ENCODE measurements at places on chromosomes 11 and 22.

DNA sequence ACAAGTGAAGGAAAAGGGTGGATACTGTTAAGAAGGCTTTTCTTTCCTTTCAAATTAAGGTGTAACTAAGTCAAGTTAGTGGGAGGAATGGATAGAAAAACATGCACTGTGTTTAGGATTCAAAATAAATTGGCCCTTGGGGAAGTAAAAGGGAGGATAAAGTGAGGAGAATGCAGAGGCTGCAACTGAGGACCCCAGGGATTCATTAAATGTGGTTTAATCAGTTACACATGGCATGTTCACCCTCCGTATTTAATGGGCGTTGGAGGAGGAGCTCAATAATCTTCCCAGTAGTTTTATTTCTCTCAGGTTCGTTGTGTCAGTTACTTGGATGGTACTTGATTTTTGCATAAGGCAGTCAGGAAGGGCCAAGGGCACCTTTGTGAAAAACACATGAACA lies 966.3 kb downstream of the JRKL start:
- DNase-seq: no peak

- DNase-seq: peak; percentile 65
Measured at GRCh38 chr11:75453916-75454655, 21.1 kb upstream of the KLHL35 start.

- no peak for DNase-seq
Measured at GRCh38 chr11:46386005-46386578, 4.6 kb downstream of the MDK start.

DNA sequence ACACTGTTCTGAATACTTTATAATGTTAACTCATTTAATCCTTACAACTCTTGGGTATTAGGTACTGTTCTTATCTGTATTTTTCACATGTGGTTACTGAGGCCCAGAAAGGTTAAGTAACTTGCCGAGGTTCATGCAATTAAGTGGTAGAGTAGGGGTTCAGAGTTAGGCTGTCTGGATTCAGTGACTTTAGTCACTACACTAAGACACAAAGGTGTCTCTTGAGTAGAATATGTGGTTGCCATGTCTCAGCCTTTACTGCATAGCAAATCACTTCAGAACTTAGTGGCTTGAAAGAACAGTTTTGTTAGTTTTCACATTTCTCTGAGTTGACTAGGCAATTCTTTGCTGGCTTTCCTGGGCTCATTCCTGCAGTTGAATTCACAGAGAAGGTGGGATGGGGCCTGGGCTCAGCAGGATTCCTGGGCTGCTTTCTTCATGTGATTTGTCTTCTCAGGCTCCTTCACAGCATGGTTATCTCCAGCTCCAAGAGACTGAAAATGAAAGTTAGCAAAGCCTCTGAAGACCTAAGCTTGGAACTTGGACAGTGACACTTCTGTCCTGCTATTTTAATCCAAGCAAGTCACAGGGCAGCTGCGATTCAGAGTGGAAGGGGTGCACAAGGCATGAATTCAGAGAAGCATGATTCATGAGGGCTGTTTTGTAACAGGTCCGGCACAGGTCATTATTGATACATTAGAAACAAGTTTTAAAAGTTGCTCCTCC lies 68.3 kb downstream of the SPECC1L start:
- peak; percentile 6 for DNase-seq

DNA sequence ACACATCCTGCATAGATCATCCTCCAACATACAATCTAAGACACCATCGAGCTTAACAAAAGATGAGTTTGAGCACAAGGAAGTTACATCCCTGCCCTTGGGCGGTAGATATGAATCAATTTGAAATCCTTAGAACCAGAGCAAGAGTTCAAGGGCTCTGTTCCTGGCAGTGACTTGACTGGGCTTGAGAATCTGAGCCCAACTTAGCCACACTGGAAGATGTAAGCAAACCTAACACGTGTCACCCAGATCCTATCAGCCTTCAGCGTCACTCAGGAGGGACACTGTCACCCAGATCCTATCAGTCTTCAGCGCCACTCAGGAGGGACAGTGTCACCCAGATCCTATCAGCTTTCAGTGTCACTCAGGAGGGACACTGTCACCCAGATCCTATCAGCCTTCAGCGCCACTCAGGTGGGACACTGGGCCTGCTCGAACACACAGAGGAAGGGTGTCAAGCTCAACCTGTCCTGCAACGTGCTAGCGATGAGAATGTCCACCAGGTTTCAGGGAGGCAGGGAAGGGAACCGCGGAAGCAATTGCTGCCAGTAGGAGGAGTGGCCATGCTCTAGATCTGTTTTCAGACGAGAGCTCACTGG lies 32.8 kb upstream of the CTSD start:
- DNase-seq: no peak

GRCh38 chr11:82539669-82540068 lies 194.0 kb downstream of the FAM181B start:
- no peak for DNase-seq

DNA sequence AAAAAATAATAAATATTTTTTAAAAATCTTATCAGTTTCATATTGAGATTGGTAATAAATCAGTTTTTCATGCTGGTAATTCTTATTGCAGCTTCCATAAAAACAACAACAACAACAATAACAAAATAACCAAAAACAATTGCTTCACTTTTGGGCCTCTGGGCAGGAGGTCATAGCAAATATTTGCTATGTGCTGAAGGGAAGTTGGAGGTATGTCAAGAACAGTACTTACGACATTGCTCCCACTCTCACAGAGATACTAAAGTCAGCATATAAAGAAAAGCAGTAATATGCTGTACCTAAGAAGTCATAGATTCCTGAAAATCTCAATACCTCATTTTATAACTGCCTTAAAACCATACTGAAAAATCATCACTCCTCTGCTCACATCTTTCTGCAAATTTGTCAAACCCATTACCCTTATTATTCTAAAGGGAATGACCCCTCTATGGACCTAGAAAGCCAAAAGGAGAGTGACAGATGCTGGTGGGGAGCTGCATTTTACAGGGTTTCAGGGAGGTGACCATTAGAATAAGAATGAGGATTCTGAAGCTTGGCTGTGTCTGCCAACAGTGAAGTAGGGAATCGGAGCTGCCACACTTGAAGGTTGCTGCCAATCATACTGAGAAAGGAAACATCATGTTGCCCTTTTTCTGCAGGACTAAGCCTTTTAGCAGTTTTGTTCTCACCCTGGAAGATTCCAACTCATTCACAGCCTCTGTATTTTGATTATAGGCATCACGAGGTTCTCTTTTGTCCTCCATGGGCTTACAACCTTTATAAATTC lies 742.9 kb downstream of the LRRC4C start:
- DNase-seq: no peak

DNA sequence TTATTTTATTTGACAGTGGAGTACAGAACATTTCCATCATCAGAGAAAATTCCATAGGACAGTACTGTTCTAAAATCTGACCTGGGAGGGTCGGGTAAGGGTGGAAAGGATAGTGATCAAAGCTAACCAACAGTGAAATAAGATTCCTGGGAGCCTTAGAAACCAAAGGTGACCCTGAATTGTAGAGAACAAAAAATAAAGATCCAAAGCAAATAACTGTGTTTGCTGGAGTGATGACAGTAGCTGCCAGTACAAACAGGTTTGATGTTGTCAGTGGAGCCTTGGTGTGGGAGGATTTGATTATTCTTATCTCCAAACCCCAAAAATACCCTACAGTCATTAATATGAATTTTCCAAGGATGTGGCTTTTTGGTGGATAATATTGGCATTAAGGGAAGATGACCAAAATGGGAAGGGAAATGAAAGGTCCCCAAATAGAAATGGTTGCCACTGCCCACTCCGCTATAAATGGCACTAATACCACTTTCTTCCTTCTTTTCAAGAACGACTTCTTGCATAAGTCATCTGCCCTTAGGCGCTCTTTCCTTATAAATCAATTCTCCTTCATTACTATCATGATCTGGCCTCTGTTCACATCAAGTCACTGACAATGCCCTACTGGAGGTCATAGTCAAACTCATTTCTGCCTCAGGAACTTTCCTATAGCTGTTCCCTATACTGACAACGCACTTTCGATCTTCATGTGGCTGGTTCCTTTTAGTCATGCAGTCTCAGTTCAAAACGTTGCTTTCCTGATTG lies 44.4 kb downstream of the EHF start:
- no peak for DNase-seq

- no peak for DNase-seq
Measured at GRCh38 chr22:42664976-42665831, 16.0 kb upstream of the CYB5R3 start.

DNA sequence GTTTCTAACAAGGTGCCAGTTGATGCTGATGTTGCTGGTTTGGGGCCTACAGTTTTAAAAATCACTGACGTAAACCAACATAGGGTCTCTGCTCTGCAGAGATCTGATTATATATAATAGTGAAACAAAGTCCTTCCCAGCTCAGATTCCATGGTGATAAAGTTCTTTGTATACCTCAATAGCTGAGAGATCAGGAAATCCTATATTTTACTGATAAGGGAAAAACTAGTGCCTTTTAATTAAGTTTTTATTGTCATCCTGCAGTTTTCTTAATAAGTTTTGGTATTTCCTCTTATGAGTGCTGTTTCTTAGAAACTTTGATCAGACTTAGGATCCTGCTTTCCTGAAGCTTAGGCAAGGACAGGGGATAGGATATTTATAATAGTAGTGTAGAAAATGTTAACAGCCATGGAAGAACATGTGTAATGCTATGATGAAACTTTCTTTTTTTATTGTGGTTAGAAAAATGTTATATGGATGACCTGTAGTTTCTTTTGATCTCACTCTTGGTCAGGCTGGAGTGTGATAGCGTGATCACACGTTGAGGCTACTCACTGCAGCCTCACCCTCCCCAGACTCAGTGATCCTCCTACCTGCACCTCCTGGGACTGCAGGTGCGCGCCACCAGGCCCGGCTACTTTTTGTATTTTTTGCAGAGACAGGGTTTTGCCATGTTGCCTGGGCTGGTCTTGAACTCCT lies 14.1 kb downstream of the CAPRIN1 start:
- peak; percentile 71 for DNase-seq

GRCh38 chr11:3126207-3126865 lies 38.8 kb downstream of the OSBPL5 start:
- no peak for DNase-seq

GRCh38 chr11:62545437-62546243 lies 966 bp downstream of the AHNAK start:
- DNase-seq: peak; percentile 90

GRCh38 chr11:1706634-1707400 lies 9.8 kb downstream of the KRTAP5-6 start:
- no peak for DNase-seq

- DNase-seq: no peak
Measured at GRCh38 chr11:94662065-94662779, 95.1 kb downstream of the PIWIL4 start.

DNA sequence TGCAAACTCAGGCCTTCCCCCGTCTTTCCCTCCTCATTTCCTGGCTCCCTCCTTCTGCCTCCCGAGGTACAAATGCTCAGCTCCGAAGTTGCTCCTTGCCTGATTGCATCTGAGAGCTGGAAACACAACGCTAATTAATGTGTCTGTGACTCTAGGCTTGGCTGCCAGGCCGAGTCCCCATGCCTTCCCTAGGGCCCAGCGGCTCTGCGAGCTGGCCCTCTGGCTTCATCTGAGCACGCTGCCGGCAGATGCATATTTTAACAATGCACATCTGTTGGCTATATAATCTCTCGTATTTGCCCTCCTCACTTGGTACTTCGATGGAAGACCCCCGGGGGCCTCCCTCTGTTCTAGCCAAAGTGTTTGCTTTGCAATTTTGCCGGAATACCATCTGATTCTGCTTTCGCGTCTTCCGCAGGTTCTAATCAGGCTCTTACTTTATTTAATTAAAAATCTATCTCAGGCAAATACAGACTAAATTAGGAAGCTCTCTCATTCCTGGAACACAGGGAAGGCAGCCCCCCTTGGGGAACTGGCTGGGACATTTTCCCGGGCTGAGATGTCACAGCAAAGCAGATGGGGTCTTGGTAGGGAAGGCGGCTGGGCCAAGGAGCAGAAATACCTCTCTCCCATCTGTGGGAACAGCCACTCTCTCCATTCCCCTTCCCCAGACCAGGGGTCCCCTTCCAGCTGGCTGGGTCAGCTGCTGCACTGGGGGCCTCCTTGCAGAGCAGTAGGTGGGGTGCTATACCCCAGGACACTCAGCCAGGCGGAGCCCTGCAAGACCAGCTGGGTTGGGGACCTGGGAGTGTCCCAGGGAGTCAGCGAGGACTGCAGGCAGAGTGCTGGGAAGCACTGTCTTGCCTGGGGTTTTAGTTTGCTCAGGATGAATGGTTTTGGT lies 162.8 kb downstream of the ST3GAL4 start:
- no peak for DNase-seq

- DNase-seq: no peak
Measured at GRCh38 chr22:43094085-43094484, 4.9 kb upstream of the TTLL1 start.

GRCh38 chr11:10936626-10937384 lies 79.0 kb upstream of the ZBED5 start:
- DNase-seq: no peak

DNA sequence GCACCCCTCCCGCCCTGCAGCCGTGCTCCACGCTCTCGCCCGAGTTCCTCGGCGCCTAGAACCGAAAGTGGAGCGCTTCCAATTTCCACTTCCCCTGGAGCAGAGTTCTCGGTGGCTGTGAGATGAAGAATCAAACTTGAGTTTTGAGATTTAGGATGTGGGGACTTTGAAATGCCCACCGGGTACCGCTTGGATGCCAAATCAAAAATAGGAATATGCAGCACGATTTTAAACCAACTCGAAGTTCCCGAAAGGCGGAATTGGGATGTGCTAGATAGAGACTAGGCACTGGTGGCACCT lies 569 bp downstream of the POLA2 start:
- no peak for DNase-seq

- no peak for DNase-seq
Measured at GRCh38 chr11:36361472-36361871, 65.4 kb downstream of the PRR5L start.
